ENCODE measurements at places on chromosomes 7 and 10.

DNA sequence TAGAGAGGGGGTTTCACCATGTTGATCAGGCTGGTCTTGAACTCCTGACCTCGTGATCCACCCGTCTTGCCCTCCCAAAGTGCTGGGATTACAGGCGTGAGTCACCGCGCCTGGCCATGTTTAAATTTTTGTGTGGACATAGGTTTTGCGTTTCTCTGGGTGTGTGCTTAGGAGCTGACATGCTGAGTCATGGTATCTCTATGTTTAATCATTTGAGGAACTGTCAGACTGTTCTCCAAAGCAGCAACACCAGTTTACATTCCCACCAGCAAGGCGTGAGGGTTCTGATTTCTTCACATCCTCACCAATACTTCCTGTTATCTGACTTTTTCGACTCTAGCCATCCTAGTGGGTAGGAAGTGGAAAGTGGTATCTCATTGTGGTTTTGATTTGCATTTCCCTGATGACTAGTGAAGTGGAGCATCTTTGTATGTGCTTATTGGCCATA, 153.7 kb downstream of the DNAJB6 start:
- peak; percentile 28 for DNase-seq

DNA sequence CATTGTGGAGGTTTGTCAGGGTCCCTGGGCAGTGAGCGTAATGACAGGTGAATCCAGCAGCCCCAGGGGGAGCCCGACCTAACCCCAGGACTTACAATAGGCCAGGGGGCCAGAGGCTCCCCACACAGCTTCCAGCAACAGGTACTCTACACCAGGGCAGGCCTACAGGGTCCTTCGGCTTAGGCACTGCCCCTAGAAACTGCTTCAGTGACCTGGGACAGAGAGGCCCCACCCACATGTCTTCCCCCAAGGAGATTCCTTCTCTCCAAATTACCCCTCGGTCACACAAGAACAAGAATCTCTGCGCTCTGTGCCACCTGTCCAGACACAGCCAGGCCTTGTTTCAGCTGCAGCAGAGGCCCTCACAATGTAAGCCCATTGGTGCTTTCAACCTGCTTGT, 24.4 kb downstream of the SKIDA1 start:
- no peak for DNase-seq

- DNase-seq = no peak
These were observed 854 bp downstream of the CTBP2 start for GRCh38 chr10:125159486-125159931.

- no peak for DNase-seq
These were observed 11.3 kb downstream of the SLC16A9 start for GRCh38 chr10:59698326-59698725.

DNA sequence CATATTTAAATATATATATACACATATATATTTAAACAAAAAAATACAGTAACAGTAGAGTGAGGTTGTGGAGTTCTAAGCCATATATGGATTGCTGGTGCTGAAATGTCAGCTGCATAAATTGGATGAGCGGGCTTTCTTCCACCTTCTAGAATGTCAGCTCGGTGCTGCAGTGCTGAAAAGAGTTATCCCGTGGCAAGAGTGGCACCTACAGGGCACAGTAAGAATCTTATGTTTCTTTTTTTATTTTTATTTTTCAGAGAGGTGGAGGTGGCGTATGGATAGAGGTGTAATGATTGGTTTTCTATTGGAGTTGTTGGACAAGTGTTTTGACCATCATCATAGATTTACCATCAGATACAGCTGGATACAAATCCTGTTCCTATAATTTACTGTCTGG, 86.2 kb upstream of the DYNC1I1 start:
- DNase-seq = peak; percentile 58

DNA sequence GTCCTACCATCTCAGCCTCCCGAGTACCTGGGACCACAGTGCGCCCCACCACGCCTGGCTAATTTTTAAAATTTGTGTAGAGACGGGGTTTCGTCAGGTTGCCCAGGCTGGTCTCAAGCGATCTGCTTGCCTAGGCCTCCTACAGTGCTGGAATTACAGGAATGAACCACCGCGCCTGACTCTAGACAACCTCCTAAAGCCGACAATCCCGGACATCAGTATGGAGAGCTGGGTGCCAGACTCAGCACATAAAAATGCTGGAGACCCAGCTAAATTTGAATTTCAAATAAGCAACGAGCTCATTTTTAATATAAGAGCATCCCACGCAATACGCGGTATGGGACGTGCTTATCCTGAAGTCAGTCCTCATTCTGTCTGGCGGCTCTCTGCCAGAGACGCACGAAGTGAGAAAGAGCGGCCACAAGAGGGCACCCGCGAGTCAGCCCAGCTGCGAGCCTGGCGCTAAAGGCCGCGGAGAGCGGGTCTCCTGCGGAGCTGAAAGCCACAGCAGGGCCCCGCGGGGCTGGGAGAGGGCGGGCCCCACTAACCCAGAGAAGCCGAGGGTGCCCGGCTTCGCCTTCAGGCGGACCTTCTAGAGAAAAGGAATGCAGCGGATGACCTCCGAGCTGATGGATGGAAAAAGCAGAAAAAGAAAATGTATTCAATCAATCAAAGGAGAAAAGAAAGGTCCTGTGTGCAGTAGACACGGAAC, 7.0 kb downstream of the CALY start:
- DNase-seq = peak; percentile 85

GRCh38 chr7:124738639-124739038, 27.0 kb downstream of the GPR37 start:
- no peak for DNase-seq

DNA sequence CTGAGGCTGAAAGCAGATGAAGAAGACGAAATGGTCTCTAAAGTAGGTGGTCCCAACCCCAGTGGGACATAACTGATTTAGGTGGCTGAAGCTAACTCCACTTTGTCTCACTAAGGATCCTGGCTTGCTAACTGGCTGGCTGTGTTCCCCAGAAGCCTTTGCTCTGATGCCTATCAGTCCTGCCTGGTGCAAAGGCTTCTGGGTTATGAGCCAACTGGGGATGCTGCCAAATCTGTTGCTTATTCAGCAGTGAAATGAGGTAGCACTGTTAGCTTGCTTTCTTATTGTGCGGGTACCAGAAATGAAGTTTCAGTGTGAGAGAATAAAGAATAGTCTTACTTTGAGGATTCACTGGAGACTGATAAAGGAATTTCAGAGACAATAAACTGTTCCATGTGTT, 18.1 kb downstream of the PRKG1 start:
- peak; percentile 58 for DNase-seq

DNA sequence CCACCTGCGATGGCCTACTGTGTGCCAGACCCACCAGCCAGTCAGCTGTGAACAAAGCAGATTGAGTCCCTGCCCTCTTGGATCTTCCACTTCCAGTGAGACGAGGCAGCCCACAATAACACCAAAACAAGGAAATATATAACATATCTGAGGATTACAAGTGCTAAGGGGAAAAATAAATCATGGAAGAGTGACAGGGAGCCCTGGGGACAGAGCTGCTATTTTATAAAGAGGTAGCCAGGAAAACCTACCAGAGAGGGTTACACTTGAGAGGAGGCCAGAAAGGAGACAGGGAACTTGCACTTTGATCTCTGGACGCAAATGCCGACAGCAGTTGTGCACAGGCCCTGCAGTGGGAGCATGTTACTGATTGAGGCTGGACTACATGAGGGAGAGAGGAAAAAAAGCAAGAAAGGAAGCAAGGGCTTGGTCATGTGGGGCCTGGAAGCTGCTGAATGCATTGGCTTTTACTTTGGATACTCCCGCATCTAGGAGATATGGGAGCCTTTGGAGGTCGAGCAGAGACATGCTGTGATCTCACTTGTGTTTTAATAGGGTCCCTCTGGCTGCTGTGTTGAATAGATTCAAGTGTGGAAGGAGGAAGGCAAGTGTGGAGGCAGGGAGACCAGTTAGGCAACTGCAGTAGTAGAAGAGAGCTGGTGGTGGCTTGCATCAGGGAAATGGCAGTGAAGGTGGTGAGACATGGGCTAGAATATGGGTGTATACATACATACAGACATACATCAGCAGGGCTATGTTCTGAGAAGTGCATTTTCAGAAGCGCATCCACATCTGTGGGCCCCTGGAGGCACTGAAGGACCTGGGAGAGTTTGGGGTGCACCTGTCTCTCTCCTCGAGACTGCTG, 26.2 kb downstream of the MINDY4 start:
- DNase-seq = no peak

GRCh38 chr7:70466725-70467364, 665.1 kb upstream of the GALNT17 start:
- DNase-seq = no peak

DNA sequence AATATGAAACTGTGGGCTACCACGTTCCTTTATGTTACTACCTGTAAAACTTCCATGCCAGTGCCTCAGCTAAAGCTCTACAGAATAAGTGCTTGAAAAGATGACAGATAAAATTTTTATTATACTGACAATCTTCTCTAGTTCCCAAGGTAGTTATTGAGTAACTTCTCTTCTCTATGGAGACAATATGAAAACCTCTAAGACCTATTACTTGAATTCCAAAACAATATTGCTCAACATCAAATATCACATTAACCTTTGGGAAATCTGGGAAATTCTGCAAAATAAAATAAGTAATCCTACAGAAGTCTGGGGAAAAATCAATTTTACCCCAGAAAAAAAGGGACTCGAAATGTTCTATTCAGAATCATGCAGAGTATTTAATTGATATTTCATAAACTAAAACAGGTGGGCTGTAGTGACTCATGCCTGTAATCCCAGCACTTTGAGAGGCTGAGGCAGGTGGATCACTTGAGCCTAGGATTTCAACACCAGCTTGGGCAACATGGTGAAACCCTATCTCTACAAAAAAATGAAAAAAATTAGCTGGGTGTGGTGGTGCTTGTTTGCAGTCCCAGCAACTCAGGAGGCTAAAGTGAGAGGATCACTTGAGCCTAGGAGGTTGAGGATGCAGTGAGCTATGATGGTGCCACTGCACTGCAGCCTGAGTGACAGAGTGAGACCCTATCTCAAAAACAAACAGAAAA, 23.8 kb upstream of the ANK3 start:
- no peak for DNase-seq

DNA sequence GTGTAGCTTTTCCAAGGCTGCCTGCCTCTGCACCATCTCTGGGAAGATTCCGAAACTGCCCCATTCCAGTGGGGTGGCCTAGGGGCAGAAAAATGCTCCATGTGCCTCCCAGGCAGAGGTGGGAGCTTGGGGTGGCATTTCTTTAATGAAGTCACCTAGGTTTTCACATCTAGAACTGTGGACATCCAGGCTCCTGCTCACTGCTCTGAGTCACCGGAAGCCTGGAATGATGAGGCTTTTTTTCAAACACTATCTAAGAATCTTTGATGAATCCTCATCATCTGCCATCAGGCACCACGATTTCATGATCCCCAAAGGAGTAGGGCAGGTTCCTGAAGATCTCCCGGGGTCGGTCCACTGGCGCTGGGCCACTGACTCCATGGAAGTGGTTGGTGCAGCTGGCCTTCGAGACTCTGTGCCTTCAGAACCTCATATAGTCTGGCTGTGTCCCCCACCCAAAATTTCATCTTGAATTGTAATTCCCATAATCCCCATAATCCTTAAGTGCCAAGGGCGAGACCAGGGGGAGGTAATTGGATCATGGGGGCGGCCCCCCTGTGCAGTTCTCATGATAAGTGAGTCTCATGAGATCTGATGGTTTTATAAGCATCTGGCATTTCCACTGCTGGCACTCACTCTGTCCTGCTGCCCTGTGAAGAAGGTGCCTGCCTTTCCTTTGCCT, 37.1 kb downstream of the MTURN start:
- DNase-seq = peak; percentile 82

- DNase-seq = no peak
These were observed 134.4 kb upstream of the AGK start for GRCh38 chr7:141416650-141417270.

DNA sequence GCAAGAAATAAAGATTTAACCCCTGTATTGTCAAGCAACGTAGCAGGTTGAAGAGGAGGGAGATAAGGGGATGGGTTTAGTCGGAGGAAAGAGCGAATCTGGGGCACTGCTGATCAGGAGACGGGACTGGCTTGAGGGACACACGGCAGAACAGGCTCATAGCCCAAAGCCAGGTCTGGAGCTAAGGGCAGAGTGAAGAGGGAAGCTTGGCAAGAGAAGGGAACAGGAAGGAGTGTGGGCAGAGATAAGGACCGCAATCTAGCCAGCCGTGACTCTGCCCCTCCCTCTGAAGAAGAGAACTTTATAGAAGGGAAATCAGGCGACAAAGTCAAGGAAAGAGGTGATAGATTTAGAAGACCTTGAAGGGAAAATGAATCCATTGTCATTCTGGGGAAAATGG, 67.6 kb downstream of the CAV1 start:
- DNase-seq = no peak

DNA sequence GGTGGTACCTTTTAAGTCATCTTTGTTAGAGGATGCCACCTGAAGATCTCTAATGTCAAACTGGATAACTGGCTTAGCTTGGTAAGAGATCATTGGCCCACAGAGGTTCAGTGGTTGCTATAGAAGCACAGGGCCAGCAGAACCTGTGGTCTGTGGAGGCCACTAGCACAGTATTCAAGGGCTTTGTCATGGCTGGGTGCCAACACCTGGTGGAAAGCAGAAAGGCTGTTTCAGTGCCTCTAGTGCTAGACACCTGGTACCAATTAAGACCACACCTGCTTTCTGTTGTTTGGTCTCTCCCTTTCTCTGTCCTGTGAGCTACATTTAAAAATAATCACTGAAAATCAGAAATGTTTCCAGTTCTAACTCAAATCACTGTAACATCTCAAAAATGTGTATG, 10.0 kb upstream of the PCGF5 start:
- no peak for DNase-seq

GRCh38 chr10:60304829-60305379, 84.8 kb downstream of the ANK3 start:
- DNase-seq = no peak

DNA sequence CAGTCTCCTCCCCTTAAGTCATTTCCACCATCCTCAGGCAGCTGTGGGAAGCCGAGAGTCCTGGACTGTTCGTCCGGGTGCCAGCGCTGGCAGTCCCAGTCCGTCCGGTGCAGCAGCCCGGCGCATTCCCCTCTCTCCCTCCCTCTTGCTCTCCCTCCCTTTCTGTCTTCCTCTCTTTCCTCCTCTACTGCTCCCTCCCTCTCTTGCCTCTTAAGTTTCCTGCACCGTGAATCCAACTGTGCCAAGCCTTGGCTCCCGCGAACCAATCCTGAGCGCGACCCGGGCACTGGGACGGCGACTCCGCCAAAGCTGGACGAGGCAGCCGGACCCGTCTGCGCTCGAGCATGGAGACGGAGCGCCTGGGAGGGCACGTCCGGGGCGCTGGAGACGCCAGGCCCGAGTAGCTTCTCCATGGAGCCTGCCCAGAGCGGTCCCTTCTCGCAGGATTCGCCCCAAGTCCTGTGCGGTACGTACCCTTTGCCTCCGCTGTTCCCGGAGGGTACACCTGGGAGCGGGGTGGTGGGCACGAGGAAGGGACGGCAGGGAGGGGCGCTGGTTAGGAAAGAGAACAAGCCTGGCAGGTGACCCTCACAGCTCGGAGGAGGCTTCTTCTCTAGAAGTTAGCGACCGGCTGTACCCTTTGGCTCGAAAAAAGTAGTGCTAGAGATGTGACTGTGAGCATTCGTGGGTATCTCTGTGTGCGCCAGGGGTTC, 1.0 kb downstream of the NXPH1 start:
- DNase-seq = no peak
